ENCODE measurements at places on chromosomes 16 and 17.

GRCh38 chr17:82881900-82882714 lies 42.3 kb upstream of the ZNF750 start:
- DNase-seq, result no peak

DNA sequence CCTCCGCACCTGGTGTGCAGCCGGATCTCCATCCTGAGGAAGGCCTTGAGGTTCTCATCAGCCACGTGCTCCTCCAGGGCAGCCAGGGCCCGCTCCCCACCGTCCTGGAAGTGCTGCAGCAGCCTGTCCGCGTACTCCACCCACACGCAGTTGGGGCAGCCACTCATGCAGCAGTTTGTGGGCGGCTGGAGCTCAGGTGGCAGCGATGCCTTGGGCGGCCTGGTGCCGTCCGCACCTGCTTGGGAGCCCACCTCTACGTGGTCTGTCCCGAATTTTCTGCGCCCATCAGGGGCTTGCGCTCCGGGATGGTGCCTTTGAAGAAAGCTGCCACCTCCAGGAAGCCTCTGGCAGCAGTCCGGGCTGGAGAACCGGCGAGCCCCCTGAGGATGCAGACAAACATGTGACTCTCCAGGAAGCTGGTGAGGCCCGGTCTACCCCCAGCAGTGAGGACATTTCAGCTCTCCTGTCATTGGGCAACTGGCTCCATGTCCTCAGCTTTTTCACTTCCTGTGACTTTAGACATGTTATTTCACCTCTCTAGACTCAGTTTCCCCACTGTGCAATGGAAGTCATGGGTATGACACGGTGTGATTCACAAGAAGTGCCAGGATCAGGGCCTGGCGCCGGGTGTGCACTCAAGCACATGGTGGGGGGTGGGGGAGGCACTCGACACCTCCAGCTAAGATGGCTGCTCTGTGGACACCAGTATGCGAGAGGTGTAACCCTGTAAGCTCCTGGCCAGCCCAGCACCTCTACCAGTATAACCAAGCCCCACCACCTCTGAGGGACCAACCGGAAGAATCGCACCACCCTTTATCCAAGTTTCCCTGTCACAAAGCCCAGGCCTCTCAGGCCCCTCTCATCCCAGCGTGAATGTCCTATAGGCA lies 957 bp downstream of the OXLD1 start:
- peak; percentile 11 for DNase-seq

- no peak for DNase-seq
Observed at GRCh38 chr16:63473725-63474124, 1437.5 kb upstream of the CDH8 start.

DNA sequence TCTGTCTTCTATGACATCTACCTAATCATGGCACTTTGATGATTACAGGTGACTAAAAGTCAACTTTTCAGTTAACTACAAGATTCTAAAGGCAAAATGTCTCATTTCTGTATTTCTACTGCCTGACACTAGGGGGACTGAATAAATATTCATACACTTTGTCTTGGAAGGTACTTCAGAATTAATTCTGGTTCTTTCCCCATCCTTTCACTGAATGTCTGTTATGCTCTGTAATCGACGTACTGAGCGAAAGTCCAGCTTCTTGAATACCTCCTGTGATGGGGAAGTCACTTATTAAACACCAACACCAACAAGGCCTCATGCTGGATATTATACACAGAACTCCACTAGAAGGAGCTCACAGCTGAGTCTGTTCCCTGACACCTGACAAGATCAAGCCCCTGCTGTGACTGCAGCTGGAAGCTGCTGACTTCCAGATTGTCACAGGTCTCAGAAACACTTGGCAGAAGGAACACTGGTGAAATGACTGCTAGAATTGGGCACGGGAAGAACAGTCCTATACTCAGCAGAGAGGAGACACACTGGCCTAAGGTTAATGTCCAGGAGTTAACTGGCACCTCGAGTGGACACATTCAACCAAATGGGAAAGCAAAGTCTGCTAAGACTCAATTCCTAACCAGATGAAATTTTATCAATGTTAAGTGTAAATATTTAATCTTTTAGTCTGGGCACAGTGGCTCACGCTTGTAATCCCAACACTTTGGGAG lies 31.9 kb downstream of the CMC2 start:
- DNase-seq, result no peak

DNA sequence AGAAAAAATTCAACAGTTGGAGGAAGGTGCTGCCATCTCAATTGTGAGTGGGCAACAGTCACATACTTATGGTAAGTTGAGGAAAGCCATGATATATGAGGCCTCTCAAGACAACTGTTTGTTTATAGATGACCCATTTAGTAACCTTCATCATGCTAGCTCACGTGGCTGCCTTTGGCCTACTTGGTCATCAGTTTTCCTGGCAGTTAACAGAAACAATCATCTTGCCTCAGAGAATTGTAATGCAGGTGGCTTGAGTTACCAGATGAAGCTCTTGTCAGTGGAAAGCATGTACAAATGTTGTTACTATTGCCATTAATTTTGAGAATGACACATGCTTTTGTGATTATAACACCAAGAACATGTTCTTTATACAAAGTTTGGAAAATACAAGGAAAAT lies 14.7 kb downstream of the TPPP3 start:
- no peak for DNase-seq

GRCh38 chr17:4853208-4853671 lies 20.1 kb downstream of the MINK1 start:
- no peak for DNase-seq

DNA sequence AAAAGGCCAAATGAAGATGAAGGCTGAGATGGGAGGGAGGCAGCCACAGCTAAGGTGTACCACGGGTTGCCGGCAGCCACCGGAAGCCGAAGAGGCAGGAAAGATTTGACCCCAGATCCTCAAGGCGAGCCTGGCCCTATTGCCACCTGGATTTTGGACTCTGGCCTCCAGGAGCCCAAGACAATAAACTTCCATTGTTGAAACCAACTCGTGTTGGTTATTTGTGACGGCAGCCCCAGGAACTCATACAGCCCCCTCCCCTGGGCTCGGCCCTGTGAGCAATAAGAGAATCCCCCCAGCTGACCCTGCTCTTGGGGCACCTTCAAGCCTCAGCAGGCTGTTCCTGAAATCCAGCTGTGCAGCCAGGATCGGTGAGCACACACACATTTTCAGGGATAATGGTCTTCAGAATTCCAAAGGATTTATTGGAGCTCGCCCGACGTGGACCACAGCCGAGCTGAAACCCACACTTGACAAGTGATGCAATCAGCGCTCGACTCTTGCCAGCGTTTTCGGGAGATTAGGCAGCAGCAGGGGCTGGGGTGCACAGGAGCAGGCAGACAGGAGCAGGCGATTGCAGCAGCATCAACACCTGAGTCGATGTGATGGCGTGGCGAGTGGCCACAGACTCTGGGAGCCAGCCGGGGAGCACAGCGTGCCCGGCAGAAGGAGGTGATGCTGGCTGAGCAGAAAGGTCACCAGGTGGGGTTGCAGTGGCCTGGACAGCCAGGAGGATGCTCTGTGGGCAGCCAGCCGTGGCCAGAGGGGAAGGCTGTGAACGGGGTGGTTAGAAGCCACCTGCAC lies 22.4 kb upstream of the CBX4 start:
- DNase-seq, result no peak
